ENCODE measurements at places on chromosomes 3 and 15.

DNA sequence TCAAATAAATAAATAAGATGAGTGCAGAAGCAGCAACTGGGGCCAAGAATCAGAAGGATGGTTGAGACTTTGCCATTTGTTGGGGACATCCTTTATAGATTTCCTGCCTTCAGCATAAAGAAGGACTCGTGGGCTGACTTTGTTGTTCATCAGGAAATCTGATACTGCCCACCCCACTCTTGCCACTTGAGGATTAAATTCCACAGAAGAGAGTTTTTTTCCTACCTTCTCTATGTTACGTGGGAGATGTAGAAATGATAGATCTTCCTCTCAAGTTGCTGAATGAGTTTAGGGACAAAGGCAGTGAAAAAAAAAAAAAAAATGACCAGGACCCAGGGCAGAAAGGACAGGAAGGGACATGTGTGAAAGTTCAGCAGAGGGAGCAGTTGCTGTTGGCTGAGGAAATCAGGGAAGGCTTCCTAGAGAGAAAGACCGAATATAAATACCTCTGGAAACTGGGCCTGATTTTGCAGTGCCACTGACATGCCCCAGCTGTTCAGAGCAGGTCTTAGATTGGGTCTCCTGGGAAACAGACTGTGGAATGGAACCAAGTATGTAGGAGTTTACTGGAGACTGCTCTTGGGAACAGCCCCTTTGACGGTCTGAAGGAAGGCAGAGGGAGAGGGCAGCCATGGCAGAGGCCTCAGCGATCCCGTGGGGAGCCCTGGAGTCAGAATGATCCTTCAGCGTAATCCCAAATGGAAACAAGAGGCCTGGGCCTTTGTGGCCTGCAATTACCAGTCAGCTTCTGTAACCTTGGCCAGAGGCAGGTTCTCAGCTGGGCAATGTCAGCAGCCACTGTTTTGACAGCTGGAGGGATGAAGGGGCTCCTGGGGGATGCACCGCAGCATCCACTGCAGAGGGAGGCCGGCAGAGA is 50.9 kb downstream of the C3orf20 start:
- DNase-seq, result no peak

GRCh38 chr15:80573606-80574005 is 121.5 kb upstream of the ABHD17C start:
- no peak for DNase-seq

DNA sequence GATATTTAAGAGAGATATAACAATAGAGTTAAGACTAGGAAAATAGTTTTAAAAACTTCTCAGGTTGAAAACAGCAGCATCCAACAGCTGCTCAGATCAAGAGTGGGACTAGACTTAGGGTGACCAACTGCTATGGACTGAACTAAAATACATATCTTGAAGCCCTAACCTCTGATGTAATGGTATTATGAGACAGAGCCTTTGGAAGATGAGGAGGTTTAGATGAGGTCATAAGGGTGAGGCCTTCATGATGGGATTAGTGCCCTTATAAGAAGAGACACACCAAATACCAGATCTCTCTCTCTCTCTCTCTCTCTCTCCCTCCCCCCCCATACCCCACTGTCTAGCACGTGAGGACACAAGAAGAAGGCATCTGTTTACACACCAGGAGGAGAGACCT is 37.4 kb upstream of the GALNT15 start:
- no peak for DNase-seq

- no peak for DNase-seq
These were observed 293.7 kb downstream of the NSUN3 start for GRCh38 chr3:94356581-94356980.

Measured in esophagus squamous epithelium (tissue), 5 donors.